ENCODE measurements at places on chromosomes 2 and 18.

DNA sequence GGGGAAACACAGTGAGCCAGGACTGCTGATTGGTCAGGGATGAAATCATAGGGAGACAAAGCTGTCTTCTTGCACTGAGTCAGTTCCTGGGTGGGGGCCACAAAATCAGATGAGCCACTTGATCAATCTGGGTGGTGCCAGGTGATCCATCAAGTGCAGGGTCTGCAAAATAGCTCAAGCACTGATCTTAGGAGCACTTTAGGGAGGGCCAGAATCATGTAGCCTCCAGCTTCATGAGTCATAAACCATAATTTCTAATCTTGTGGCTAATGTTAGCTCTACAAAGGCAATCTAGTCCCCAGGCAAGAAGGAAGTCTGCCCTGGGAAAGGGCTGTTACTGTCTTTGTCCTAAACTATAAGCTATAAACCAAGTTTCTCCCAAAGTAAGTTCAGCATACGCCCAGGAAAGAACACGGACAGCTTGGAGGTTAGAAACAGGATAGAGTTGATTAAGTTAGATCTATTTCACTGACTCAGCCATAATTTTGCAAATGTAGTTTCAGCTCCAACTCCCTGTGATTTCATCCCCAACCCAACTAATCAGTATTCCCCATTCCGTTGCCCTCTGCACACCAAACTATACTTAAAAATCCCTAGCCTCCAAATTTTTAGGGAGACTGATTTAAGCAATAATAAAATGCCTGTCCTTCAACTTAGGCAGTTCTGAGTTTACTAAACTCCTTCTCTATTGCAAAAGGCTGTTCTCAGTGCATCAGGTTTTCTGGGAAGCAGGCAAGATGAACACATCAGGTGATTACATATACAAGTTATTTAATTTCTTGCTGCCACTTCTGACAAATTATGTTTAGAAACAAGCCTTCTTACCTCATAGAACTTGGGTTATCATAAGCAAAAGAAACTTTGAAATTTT is 226.9 kb upstream of the SPOPL start:
- no peak for DNase-seq

DNA sequence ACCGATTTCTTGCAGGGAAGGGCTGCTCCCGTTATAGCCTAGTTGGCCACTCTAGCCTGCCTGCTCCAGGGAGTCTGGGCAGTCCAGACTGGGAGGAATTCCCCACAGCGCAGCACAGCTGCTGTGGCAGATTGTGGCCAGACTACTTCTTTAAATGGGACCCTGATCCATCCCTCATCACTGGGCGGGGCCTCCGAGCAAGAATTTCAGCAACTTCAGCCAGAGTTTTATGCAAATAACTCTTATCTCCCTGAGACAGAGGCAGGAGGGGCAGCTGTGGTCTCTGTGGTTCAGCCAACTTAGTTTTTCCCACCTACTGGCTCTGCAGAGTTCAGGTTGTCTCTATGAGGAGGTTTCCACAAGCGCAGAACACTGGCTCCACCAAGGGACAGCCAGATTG is 1583.2 kb downstream of the SUCLG1 start:
- no peak for DNase-seq

DNA sequence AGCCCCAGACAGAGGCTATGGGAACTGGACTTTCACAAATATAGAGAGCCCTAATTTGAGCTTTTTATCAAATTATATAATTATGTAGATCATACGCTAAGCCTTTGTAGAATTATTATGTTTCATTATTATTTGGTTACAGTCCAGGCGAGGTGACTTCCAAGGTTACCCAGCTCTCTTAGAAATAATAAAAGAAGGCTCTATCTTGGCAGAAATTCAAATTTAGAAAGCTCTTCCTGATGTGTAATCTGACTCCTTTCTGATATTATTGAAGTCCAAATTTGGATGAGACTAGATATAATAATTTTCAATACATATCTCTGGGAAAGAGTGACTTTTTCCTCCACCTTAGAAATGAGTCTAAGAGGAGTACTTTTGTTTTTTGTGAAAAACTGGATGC is 4.8 kb upstream of the SLC38A11 start:
- no peak for DNase-seq

DNA sequence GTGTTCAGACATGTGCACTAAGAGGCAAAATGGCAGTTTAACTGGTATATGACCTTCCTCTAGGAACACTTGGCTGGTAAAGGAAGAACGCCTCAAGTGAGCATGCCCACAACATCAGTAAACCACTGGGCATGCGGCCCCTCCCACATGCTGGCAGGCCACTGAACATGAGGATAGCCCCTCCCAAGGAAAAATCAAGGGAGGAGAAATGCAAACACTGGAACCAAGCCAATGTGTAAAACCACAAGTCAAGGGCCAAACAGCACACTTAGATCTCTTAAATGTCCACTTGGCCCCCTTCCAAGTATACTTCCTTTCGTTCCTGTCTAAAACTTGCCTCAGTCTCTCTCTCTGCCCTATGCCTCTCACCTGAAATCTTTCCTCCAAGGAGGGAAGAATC is 980.8 kb downstream of the TSN start:
- DNase-seq = no peak

- DNase-seq = no peak
Observed at GRCh38 chr2:41863062-41863461, 184.8 kb upstream of the PKDCC start.

GRCh38 chr2:108621087-108621559 is 86.9 kb downstream of the LIMS1 start:
- DNase-seq = peak; percentile 86

DNA sequence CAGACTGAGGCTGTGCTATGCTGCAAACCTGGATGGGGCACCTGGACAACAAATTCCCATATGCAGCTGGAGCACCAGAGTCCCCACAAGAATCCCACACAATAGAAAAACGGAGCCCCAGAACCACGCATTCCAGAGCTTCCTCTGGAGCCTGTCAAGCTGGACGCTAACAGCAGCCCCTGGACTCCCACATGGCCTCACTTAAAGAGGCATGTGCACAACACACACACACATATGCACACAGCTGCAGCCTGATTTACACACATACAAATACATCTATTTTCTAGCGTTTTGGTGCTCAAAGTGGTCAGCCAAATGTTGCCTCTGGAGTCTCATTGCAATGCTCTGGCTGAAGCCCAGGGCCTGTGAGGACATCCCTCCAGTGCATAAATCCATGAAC is 632.7 kb upstream of the ID2 start:
- DNase-seq = no peak

GRCh38 chr18:40215979-40216378 is 1739.1 kb upstream of the PIK3C3 start:
- no peak for DNase-seq

DNA sequence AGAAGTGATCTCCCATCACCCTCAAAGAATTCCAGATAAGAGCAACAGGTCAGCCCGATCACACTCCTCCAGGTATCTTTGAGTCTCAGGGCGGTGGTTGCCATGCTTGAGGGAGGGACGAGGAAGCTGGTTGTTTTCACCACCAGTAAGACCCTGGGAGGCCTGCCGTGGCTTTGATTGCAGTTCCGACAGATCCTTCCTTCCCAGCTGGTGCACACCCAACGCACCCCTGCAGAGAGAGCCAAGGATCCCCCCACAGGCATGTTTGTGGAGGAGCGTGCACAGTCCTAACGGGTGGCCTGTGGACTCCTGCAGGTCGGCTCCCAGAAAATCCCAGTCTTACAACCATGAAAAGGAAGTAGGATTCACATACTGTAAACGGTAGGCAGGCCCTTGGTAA is 13.8 kb upstream of the ZNF236 start:
- DNase-seq = no peak

DNA sequence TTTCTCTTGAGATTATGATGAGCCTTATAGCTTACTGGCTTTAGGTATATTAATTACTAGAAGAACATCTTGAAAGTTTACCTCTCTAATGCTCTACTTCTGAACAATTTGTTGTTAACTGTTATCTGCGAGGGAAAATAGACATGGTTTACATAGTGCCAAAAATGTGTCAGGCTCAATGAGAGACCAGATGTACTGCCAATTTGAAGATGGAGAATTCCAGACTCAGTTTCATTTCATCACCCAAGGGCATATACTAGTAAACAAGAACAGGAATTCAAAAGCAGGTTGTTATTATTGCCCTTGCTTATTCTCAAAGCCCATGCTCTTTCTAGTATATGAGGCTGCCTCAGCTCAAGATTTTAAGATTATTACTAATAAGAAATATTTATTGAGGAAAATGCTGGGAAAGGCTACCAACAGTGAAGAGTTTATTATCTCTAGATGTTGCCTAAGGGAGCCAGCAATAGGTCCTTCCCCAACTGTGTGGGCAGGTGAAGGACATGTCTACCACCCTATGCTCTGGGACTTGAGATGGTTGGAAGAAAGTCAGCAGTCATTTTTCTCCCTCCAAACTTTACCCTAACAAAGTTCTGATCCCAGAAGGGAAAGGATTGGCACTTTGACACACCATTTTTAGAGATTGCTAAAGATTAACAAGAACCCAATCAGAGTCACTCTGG is 792.7 kb downstream of the METTL4 start:
- DNase-seq = no peak

DNA sequence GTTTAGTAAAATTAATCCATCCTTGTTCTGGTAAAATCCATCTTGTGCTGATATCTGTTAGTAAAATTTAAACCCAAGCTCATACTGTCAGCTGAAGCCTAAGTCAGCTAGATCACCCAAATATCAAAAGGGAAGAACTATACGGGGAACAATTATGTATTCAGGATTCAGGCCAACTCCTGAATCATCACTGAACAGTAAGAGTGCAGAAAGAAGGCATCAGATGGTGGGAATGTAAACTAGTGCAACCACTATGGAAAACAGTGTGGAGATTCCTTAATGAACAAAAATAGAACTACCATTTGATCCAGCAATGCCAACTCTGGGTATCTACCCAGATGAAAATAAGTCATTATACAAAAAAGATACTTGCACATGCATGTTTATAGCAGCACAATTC is 81.8 kb downstream of the RAPGEF4 start:
- no peak for DNase-seq

GRCh38 chr2:38442643-38443541 is 65.8 kb upstream of the ATL2 start:
- DNase-seq = no peak

DNA sequence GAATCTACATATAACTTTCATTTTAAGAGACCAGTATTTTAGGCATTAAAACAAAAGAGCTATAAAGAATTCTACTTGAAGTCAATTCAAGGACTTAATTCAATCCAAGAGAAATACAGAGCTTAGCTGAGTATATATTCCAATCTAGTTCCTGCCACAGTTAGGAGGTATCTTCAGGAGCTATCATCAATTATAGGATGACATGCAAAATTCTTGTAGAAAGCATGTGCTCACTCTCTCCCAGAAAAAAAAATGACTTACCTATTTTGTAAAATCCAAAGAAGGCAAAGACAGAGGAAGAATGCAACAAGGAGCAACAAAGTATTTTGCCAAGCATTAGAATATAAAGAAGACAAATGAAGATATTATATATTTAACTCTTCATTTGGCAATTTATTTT is 31.8 kb upstream of the CFAP36 start:
- DNase-seq = no peak

GRCh38 chr18:70044632-70045031 is 97.0 kb upstream of the CD226 start:
- DNase-seq = no peak

- no peak for DNase-seq
Observed at GRCh38 chr18:71079606-71080005, 790.8 kb downstream of the SOCS6 start.

DNA sequence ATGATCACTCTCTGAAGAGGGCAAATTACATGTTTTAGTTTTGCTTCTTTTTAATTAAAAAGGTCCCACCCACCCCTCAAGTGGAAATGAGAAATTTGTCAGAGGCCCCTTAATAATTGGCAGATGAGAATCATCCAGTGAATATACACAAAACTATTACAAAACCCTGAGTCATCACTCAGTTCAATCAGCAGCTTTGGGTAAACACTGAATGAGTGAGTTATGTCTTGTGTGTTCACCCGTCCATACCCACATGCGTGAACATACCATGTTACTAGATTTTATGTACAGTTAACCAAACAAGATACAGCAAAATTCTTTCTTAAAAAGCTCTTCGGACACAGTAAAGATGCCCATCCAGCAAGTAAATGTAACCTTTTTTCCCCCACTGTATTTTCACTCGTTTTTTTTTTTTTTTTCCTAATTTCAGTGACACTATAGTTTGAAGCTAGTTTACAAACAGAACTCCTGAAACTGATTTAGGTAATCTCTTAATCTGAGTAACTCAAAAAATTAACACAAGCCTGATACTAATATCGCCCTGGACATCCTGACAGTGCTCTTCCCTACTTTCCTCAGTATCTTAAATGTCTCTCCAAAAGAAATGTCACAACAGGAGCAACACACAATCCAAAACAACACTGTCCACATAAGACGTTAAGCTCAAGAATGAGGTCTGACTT is 1.4 kb downstream of the PSME4 start:
- peak; percentile 39 for DNase-seq

GRCh38 chr2:227853765-227854271 is 17.6 kb upstream of the DAW1 start:
- DNase-seq = no peak

GRCh38 chr2:8501061-8501720 is 180.7 kb upstream of the ID2 start:
- no peak for DNase-seq

- no peak for DNase-seq
Observed at GRCh38 chr2:168416555-168416954, 39.5 kb upstream of the CERS6 start.

DNA sequence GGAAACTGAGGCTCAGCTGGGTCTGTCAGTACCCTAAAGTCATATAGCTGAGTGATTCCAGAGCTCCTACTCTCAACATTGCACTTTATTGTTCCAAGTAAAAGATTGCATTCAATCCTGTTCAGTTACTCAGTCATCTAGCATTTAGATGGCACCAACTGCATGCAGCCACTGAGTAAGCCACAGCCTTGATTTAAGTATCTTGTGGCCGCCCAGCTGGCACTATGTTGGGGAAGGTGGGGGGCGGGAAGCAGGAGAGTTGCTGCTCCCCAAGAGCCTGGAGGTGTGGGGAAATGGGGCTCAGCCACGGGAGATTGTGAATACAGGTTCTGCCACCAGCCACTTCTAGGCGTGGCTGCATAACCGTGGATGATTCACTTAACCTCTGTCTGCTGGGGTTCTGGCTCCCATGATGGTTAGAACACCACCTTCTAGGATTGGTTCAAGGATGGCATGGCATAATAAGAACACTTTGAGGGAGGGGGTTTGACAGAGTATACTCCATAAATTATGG is 17.1 kb downstream of the ZFP36L2 start:
- DNase-seq = no peak

GRCh38 chr2:162210385-162210784 is 32.9 kb downstream of the FAP start:
- DNase-seq = no peak

GRCh38 chr2:25966531-25967270 is 15.6 kb downstream of the KIF3C start:
- DNase-seq = no peak

GRCh38 chr2:225543626-225544025 is 144.1 kb downstream of the NYAP2 start:
- DNase-seq = no peak
